Lower lobe of right lung (tissue), 2 donors: ENCODE measurements at places on chromosomes 3 and 15. TPM values are rescaled to one million over a fixed set of nuclear protein-coding genes. Genes with fewer than 3 reads are reported as not detected.

ST3GAL6 gene
- 42.4 TPM for total RNA-seq

SMAD3 gene
- 25.7 TPM for total RNA-seq

SPINK8 gene
- not detected for total RNA-seq

DNAJA4 gene
- 34.4 TPM for total RNA-seq

CCDC71 gene
- total RNA-seq = 23.4 TPM

P2RY1 gene
- total RNA-seq = 19.8 TPM

DLL4 gene
- 21.3 TPM for total RNA-seq
